ENCODE measurements at places on chromosomes 3 and 15.
A peak's percentile ranks its signal among the peaks of the same experiment; 100 is the strongest.

DNA sequence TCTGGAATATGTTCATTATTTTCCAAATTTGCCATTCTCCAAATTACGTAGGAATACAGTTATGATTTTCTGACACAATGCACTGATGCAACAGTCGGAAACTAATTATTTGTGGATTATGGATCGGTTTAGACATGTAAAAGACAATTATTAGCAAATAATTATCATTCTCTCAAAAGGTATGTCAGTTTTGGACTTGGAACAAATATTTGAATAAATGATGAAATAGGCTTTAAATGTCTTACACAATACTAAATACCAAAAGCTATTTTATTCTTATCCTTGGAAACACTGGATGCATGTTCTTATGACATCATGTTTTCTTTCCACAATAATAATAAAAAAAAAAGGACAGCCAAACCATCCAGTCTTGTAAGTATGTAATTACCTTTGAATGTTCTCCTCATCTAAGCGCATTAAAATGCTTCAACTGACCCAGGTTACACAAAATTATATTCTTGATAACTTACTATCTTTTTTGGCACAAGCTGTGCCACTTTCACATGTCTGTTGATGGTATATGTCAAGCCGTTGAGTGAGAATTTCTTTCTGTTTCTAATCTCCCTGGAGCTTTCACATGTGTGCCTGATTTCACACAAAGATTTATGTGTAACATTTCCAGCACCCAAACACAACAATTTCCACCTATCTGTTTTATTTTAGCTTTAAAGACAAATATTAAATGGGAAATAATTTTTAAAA, 238.5 kb upstream of the ZNF385D start:
- no peak for DNase-seq

GRCh38 chr3:45974686-45975085, 20.9 kb downstream of the FYCO1 start:
- DNase-seq = no peak

DNA sequence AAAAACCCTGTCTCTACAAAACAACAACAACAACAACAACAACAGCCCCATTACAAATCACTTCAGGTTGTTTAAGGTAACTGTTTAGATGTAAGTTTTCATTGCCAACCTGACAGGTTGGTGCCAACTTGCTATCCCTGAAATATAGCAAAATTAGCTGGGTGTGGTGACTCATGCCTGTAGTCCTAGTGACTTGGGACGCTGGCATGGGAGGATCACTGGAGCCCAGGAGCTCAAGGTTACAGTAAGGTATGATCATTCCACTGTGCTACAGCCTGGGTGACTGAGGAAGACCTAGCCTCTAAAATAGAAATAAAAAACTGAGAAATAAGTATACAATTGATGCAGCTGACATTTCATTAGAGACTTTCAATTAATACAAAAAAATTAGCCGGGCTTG, 36.0 kb upstream of the CDAN1 start:
- no peak for DNase-seq

GRCh38 chr3:177824190-177824786, 627.0 kb upstream of the TBL1XR1 start:
- no peak for DNase-seq

GRCh38 chr3:108602249-108602934, 12.9 kb downstream of the DZIP3 start:
- peak; percentile 80 for DNase-seq

DNA sequence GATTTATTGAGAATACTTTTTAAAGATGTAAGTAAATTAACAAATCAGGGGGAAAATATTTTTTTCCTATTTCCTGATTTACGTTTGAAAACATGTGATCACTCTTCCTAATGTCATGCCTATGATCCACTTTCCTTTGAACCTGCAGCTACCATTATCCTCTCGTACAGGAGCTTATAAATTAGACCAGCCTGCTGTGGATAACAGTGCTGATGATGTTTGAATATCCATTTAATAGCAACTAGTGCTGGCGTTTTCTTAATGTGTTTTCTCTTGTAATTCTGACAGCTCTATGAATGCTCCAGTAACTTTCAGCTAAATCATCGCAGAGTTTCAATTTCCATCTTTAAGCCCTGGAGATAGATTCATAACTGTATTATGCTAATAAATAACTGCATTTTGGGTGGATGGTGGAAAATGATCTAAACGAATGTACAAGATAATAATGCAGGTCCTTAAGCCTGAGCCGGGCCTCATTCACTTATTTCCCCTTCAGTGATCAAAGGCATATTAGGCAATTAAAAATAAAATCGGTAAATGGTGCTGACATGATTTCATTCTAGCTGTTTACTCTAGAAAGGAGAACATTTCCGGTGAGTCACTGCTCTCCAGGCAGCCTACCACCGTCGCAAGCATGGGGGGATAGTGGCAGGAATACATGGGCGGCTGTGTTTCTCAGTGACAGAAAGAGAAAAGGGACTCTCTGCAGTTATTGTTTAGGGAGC, 58.5 kb upstream of the SLC24A5 start:
- no peak for DNase-seq

DNA sequence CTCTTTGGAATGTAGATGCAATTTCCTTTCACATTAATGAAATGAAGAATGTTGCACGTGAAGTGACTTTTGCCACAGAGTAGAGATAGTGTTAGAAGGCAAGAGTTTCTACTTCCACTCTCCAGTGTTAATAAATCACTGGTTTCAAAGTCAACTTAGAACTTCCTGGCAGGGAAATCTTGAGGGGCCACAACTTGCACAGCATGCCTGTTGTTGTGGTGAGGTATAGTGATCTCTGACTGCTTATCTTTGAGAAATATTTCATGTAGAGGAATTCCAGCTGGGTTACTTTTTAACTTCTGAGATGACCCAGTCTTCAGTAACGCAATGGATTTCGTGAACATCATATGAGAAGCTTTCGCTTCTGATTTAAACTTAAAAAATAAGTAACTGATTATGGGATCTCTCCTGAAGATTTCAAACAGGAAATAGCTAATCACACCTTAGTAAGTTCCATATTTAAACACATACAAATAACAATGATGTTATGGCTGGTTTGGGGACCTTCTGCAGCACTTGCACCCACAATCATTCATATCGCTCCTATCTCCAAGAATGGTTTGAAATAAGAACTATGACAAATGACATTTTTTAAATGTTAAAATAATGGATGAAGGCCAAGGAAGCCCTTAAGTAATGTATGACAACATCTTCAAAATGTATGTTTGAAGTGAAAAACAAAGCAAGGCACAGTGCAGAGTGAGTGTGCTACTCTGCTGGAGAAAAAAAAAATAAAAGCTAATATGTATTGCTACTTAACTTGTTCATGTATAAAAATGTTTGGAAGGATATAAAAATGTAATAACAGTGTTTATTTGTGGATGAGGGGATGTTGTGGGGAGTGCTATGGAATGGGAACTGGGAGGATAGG, 726.5 kb upstream of the NECTIN3 start:
- no peak for DNase-seq

GRCh38 chr15:29550834-29551465, 271.3 kb downstream of the TJP1 start:
- DNase-seq = no peak

GRCh38 chr3:188888321-188889053, 283.3 kb upstream of the TPRG1 start:
- DNase-seq = no peak

GRCh38 chr3:197169028-197169427, 129.4 kb downstream of the DLG1 start:
- no peak for DNase-seq

DNA sequence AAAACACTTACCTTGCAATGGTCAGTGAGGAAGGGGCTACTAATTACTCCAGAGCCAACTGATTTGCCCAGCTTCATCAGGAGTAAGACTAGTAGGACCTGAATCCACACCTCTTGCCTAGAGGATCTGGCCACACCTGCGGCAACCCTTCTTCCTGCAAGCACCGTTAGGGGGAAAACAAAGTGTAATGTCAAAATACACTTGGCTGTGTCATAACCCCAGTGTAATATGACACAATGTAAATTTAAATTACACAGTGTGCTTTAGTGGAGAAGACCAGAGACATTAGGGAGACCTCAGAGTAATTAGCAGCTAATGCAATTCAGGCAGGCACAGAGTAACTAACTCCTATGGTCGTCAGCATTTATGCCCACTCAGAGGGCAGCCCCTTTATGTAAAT, 308.5 kb upstream of the ARRDC4 start:
- DNase-seq = no peak

GRCh38 chr15:62464705-62465104, 299.6 kb upstream of the C2CD4B start:
- peak; percentile 81 for DNase-seq

DNA sequence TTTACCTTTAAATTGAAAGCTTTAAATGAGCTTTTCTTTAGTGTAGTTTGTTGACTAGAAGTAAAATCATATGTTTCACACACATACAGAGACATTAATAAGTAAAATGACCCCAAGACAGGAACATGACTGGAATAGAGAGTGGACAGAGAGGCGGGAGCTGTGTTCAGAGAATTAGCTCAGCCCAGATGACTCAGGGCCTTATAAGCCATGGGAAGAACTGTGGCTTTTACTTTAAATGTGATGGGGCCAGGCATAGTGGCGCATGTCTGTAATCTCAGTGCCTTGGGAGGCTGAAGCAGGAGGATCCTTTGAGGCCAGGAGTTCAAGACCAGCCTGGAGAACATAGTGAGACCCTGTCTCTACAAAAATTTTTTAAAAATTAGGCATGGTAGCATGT, 26.7 kb downstream of the SACM1L start:
- no peak for DNase-seq

GRCh38 chr15:88255484-88256278, 858 bp downstream of the NTRK3 start:
- peak; percentile 56 for DNase-seq

DNA sequence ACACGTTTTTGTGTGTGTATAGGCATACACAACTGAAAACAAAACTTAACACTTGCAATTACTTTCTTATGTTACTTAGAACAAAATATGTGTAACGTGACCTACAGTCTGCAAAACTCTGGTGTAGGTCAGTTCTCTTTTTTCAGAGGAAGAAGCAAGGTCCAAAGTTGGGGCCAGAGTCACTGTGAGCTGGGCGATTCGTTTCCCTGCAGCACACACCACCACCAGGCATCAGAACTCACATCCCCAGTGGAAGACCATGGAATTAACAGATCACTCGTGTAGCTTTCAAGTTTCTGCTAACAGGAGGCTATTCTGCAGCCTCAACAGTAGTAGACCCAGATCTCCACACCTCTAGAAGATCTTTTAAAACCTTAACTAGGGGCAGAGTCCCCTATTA, 25.8 kb downstream of the ANP32A start:
- peak; percentile 48 for DNase-seq

GRCh38 chr15:57327985-57328471, 48.3 kb upstream of the CGNL1 start:
- DNase-seq = peak; percentile 58

DNA sequence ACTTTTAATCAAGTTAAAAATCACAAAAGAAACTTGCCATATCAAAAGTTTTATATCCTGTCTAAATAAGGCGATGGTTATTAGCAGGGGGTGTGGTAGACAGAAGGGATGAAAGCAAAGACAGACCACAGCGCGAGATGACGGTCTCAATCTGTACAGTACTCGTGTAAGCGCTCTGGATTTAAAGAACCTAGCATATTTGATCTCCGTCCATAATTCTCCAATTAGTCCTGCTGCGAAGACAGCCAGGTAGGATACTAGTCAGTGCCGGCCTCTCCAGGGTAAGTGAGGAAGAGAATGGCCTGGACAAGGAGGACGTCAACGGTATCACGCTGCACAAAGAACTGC, 701 bp downstream of the SGO1 start:
- DNase-seq = peak; percentile 47

DNA sequence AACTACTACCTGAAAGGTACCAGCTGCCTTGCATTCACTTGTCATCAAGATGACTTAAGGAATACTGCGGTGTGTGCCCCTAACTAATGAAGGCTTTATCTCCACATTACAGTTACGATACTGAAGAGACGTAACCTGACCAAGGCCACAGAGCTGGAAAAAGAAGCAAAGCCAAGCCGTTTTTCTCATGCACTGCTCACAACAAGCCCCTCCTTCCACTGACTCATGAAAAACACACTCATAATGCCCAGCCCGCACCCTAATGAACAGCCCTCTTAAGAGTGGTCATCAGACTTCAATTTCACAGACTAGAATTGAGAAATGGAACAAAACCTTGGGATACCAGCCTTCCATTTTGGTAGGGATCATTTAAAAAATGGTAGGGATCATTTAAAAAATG, 11.6 kb downstream of the PSMD6 start:
- no peak for DNase-seq

GRCh38 chr15:37695719-37696118, 238.7 kb upstream of the TMCO5A start:
- no peak for DNase-seq

- DNase-seq = no peak
These were observed 21.0 kb downstream of the CCDC33 start for GRCh38 chr15:74257105-74257504.

- DNase-seq = no peak
These were observed 20.6 kb upstream of the BNC1 start for GRCh38 chr15:83304861-83305703.

- DNase-seq = no peak
These were observed 27.8 kb downstream of the MAGEF1 start for GRCh38 chr3:184683900-184684560.

GRCh38 chr3:161107311-161107710, 2.2 kb upstream of the B3GALNT1 start:
- no peak for DNase-seq

- no peak for DNase-seq
These were observed 40.1 kb downstream of the FBXO22 start for GRCh38 chr15:75943713-75944215.

DNA sequence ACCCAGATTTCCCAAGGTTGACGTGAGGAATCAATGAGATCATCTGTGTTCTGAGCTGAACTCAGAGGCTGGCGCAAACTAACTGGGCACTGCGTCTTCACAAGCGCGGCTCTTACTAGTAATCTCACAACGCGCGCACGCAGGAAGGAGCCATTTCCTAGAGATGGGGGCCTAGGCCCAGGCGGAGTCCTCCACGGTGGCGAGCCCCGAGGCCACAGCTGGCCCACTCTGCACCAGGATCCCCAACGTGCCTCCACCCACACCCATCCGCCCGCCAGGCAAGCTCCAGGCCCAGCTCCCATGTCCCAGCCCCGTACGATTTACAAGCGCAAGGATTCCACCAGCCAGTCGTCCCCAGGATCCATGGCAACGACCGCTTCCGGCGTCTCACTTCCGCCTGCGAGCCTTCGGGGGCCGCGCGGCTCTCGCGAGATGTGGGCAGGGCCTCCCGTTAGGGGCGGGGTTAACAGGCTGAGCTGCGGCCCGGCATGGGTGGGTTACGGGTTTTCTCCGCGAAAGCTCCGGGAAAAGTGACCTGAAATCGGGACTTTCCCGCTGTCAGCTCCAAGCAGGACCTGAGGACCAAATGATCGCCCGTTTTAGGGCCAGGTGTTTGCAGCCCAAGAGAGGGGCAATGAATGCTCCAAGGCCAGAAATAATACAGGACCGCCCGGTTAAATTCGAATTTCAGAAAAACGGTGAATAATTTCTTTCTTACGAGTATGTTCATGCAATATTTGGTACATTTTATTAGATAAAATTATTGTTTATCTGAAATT, at the start of gene WDR73:
WDR73 (minus strand) TSS at position 374 of the 779 bp plus-strand sequence; CDS start at position 365, 9 bp downstream.
- peak; percentile 97 for DNase-seq

Measured in mesendoderm (in vitro differentiated cells).